ENCODE measurements at places on chromosomes 6 and 20.

- no peak for DNase-seq
Observed at GRCh38 chr20:58130581-58130980, 97.9 kb downstream of the ANKRD60 start.

DNA sequence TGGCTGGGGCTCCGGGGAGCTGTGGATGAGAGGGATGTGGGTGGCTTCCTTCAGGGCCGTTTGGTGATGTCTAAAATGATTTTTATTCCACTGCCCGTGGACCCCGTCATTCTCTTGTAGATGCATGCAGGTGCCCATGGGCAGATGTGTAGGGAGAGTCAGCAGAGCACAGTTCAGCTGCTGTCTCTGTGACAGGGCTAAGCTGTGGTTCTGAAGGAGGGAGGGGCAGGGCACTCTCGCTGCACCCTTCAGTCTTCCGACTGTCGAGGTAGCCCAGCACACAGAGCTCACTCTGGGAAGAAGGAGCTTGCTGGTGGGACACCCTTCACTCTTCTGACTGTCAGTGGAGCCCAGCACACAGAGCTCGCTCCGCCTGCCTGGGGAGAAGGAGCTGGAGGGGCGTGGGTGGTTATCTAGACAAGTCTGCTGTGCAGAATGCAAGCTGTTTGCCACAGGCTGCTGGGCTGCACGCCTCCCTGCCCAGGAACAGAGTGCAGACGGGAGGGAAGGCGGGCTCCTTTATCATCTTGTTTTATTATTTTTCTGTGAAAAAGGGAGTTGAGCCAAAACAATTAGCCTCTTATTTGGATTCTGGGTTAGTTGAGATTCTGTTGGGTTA, 28.4 kb upstream of the ADRM1 start:
- no peak for DNase-seq

- no peak for DNase-seq
Observed at GRCh38 chr6:22473991-22474682, 95.2 kb upstream of the HDGFL1 start.

- no peak for DNase-seq
Observed at GRCh38 chr20:53867741-53868351, 202.5 kb downstream of the BCAS1 start.

DNA sequence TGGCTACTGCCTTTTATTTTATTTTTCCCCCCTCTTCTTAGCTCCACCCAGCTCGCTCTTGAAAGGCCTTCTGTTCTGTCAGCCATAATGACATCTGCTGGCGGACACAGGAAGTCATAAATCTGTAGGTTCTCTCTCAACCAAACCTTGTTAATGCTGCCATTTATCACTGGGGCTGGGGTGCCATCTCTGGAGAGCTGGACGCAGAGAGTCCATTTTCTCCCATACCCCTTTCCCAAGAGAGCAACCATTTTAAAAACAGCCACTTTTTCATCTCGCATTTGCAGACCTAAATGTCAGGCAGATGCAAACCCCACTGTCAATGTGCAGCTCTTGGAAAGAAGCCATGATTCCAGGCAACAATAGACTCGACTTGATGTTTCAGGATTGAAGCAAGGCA, 13.0 kb upstream of the TSHZ2 start:
- peak; percentile 12 for DNase-seq

- no peak for DNase-seq
Observed at GRCh38 chr6:157460182-157460999, 79.4 kb downstream of the ZDHHC14 start.

DNA sequence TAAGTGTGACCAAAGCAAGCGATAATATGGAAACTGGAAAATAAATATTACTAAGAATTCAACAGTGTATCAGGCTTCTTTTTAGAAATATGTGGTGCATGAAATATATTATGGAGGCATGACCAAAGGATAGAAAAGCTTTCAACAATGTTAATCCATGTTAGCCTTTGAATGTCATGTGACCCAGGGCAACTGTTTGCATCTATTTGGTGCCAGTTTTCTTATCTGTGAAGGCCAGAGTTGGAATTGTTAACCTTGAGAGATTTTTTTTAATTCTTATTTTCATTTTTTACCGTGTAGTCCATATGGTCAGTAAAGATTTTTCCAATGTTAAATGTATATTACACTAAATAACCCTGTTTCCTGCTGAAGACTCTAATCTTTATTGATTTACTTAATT, 411.1 kb downstream of the BCKDHB start:
- DNase-seq: no peak

DNA sequence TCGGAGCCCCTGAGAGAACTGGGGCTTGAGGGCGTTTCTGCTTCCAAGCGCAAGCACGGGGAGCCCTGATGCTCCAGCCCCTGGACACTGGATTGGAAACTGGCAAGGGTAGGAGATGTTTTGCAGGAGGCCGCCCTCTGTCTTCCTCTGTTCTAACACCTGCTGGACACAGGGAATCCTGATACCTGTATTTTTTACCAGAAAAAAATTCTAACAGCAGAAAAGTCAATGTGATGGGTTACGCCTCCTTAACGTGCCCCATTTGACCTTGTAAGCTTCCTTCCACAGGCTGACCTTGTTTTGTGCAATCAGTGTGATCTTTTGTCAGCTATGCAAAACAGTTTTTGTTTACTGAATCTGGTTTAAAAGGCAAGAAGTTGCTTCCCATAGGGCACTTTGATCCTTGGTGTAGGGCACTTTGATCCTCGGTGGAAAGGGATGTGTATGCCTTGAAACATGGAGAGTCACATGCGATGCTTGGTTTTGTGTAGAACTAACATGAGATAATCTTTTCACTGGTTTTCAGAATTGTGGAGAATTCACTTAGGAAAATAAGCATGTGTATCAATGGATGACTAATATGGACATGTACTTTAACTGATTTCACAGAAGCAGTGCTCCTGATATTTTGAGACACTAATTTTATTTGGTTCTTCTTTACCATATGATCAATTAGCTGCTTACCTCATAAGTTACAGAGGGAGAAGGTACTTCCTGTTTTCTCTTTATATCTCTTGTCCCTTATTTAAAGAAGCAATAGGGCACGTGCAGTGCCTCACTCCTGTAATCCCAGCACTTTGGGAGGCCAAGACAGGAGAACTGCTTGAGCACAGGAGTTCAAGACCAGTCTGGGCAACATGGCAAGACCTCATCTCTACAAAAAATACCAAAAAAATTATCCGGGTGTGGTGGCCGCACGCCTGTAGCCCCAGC, 59.9 kb upstream of the MAP3K4 start:
- DNase-seq: no peak

GRCh38 chr20:58634521-58635278, 16.4 kb upstream of the STX16 start:
- no peak for DNase-seq

DNA sequence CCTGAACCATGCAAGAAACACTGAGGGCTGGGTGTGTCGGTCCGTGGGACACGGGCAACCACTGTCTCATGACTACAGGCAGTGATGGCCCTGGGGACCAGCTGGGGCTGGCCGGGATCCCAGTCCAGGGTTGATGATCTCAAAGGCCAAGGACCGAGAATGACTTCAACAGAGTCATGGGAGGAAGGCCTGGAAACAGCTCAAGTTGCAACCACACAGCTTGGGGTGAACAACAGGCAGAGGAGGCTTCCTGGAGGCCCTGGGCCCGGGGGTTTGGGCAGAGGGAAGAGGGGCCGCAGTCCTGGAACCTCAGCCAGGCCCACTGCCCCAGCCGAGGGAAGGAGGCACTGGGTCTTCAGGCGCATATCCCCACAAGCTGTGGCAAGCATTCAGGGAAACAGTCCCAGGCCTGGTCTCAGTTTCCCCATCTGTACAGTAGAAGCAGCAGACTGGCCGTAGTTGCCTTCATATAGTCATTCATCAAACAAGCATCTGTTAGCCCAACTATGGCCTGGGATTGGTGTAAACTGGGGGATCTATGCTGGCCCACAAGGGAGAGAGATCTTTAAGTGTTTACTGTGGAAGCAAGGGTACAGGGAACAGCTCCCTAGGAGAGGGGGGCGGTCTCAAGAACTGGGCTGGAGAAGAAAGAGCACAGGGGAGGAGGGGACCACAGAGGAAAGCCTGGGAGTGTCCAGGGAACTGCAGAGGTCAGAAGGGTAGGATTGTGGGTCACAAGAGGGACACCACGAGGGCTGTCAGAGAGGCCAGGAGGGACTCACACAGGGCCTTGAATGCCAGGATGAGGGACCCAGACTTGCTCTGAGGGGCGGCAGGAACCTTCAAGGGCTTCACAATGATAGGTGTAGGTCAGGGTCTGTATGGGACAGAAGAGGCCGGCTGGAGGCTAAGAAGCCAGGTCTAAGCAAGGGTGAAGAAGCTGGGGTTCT, 2.1 kb downstream of the MYL9 start:
- no peak for DNase-seq

DNA sequence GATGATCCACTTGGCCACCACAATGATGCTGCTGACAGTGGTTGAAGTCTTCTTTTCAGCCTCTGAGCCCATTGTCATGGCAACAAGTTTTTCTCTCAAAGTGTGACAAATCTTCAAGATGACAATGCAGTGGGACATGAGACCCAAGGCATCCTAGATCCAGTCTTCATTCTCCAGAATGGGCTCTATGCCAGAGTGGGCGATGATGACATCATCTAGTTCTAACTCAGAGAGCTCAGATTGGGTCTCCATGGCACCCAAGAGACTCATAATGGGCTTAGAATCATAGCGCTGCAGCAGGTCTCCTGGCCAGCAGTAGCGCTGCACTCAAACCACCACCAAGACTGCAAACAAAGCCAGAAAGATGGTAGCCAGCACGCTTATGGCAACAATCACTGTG, 973.6 kb downstream of the EYS start:
- DNase-seq: no peak

- no peak for DNase-seq
Observed at GRCh38 chr6:51494342-51494741, 593.1 kb downstream of the PKHD1 start.

DNA sequence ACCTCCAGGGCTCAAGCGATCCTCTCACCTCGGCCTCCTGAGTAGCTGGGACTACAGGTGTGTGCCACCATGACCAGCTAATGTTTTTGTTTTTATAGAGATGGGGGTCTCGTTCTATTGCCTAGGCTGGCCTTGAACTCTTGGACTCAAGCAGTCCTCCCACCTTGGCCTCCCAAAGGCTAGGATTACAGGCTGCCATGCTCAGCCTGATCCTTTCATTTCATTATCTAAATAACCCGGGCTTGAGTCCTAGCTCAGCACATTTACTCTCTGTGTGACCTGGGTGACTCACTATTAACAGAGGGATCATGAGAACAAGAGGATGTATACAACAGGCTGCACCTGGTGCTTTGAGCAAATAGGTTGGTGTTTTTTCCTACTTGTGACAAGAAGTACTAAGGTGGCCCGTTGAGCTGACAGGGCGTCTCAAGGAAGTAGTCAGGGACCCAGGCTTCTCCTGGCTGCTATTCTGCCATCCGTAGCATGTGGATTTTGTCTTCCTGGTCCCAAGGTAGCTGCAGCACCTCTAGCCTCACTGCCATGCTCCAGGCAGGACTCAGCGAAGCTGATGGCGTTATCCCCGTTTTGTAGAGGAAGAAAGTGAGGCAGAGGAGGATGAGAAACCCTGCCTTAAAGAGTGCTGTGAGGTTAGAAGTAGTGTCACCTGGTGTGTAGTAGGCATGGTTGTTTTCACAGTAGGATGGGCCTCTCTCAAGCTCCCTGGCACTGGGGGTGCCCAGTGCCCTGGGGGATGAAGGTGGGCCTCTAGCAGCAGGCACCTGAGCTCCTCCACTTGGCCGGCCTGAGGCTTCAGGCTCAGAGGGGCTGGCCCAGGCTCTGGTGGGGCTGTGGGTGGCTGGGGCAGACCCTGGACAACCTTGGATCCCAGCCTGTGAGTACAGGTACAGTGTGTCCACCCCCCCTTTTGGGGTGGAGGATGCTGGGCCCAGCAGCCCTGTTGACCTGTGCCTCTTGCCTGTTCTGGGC, 62.4 kb downstream of the ADNP start:
- DNase-seq: no peak

- no peak for DNase-seq
Observed at GRCh38 chr6:89711801-89712200, 73.3 kb upstream of the LYRM2 start.

DNA sequence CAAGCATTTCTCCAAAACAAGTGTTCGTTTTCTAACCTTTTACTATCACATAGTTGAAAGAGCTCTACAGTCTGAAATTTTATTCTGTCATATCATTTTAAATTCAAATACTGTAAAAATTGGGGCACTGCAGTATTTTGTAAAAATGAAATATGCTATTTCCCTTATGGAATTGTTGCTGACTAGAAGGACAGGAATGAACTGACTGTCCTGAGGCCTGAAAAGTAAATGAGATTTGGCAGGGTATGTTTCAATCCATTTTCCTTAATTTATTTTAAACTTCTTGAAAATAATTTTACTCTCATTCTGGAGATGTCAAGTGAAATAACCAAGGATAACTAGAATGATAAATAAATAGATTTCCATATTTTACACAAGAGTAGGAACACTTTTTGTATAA, 11.9 kb upstream of the PNRC1 start:
- no peak for DNase-seq

- DNase-seq: peak; percentile 53
Observed at GRCh38 chr6:41728073-41728936, 7.1 kb downstream of the TFEB start.

DNA sequence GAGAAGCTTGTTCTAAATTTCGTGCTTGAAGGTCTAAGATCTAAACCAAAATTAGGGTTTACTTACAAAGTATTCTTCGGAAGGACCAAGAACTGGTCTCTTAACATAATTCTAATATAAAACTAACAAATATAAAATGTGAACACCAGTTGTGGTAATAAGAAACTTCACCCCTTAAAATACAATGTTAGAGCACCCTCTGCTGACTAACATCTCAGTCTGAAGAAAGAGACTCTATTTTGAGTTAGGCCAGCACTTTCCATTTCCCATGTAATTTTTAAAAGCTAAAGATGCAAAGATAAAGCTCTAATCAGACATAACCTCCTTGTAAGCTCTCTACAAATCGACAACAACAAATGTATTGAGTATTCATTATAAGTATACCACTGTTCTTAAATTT, 24.6 kb downstream of the ATG5 start:
- DNase-seq: no peak

- DNase-seq: no peak
Observed at GRCh38 chr6:118810420-118811027, 83.4 kb upstream of the ASF1A start.

DNA sequence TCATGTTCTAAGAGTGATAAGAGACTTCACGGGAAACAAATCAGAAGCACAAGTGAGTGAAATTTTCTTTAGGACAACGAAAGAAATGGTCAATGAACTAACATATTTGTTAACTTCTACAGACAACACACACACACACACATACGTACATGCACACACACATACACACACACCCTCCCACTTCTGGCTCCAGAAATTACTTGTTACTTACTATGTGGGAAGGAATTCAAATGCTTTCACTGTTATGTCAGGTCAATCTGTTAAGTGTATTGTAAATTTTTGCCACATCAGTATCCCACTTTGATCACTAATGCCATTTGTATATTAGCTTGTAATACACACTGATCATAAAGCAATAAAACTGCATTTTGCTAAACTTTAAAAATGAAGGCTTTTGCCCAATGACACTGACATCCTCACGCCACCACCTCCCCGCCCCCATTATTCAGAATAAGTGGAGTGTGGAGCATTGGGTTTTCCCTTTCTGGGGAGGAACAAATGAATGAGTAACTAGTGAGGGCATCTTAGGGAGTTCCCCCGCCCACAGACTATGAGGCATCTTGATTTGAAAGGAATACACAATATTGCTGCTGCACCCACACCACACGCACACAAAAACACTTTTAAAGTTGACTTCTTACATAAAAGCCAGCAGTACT, 76.2 kb downstream of the ATXN1 start:
- no peak for DNase-seq

- no peak for DNase-seq
Observed at GRCh38 chr6:163739966-163740365, 325.4 kb downstream of the QKI start.

GRCh38 chr6:15508441-15508871, 154.4 kb downstream of the DTNBP1 start:
- DNase-seq: no peak
